ENCODE measurements at places on chromosomes 16 and 17.

DNA sequence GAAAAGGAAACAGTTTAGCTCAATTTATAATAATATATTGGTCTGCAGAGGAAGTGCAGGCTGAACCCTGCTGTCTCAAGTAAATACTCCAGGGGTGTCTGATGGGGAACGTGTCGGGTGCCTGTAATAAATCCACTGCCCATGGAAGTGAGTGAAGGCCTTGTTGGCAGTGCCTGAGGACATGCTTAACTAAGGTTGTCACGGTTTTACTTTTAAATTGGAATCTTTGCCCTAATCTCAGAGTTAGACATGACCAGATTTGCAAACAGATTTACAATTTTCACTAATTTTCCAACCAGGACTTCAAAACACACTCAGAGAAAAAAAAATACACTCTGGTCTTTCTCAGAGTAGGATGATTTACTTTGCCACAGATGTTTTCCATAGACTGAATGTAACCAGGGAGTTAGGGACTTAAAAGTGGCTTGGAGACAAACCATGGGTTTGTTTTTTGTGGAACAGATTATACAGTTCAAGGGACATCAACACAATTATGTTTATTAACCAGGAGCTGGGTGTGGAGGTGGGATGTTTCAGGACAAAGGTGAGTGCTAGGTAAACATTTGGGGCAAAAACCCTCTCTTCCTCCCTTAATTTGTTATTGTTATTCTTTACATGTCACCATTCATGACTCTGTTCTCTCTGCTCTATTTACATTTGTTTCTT, 144.5 kb downstream of the FTO start:
- no peak for DNase-seq

DNA sequence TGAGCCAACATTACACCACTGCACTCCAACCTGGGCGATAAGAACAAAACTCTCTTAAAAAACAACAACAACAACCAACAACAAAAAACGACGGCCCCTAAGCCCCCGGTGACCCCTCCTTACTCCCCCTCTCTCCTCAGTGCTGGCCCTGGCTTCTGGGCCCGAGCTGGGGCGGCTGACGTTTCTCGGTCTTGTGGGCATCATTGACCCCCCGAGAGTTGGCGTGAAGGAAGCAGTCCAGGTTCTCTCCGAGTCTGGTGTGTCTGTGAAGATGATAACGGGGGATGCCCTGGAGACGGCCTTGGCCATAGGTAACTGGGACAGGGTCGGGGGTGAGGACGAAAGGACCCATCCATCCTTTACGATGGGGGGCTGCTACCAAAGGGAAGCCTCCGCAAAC, 52.7 kb downstream of the MEAK7 start:
- no peak for DNase-seq

- DNase-seq: no peak
Observed at GRCh38 chr17:45092911-45093430, 31.9 kb downstream of the NMT1 start.

DNA sequence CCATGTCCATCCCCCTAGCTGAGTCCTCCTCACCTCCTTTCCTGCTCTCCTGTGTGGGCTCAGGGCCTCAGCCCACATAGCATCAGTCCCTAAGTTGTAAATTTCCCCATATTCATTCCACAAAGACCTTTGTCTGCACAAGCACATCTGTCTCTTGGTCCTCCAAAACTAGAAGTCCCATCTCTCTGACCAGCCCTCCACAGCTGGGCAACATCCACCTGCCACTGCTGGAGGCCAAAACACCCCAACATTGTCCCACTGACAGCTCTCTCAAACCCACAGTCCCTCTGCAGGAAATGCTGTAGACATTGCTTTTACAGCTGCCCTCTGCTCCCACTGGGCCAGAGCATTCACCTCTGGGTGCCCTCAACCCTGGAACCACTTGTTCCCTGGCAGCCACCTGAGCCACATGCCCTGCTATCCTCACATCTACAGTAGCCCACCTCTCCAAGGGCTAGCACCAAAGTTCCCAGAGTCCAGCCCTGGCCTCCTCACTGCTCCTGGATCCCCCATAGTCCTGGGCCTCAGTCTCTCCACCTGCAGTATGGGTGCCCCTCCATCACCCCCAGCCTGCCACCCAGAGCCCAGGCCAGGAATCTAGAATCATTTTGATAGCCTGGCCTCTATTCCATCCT, 1722.7 kb downstream of the TP53TG3F start:
- DNase-seq: no peak

DNA sequence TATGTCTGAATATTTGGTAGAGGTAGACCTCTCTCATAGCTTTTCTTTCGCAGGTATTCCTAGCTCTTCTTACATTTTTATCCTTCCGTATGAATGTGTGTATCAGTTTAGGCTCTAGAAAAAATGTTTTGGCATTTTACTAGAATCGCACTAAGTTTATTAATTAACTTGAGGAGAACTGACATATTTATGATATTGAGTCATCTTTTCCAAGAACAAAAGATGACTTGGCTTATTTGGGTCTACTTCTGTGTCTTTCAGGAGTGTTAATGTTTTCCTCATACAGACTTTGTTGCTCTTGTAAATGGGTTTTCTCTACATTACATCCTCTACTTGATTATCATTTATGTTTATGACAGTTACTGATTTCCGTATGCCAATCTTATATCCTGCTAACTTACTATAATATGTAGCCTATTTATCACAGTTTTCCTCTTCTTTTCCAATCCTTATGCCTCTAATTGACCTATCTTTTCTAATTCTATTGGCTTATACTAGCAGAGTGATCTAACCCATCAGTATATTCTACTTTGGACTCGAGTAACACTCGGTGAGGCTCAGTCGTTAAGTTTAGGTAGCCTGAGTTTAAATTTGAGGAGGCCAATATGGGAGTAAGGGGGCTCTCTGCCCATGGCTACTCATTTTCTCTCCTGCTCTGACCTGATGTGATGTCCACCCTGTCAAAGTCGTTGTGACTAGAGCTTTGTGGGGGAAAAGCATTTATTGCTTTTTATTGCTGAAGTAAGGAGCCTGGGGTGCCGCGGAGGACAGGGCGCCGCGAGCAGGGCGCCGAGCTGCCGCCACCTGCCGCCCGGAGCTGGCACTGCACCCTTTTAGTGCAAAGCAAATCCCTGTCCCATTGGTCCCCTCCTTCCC, 20.0 kb downstream of the ST6GALNAC1 start:
- DNase-seq: peak; percentile 72

GRCh38 chr17:67492824-67493517, 115.9 kb downstream of the PITPNC1 start:
- DNase-seq: no peak

GRCh38 chr17:42509841-42510240, 26.2 kb upstream of the NAGLU start:
- DNase-seq: no peak

DNA sequence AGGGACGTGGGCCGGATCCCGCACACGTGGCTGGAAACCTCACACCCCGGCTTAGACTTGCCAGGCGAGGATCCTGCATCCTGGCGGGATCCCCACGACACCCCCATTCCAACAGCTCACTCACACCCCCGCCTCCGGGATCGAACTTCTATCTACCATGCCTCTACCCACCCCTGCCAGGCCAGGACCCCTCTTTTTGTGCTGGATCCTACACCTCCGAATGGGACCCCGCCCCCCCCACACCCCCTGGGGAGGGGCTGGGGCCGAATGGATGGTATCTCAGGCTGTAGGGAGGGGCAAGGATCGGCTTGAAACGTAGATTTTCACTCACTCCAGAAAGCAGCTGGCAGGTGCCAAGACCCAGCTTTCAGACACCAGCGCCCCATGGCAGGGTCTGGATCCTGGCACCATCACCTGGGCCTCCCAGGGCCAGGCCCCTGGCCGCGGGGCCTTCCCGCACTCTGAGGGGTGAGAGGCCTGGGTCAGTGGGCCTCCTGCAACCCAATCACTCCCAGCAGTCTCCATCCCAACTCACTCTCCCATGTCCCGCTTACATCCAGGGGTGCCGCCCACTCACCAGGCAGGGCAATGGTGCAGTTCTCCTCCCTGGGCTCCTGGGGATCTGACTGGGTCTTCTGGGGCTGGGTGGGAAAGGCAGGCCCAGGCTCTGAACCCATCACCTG, 6.7 kb downstream of the PRSS36 start:
- no peak for DNase-seq

- no peak for DNase-seq
Observed at GRCh38 chr17:82366749-82367148, 4.8 kb upstream of the UTS2R start.

DNA sequence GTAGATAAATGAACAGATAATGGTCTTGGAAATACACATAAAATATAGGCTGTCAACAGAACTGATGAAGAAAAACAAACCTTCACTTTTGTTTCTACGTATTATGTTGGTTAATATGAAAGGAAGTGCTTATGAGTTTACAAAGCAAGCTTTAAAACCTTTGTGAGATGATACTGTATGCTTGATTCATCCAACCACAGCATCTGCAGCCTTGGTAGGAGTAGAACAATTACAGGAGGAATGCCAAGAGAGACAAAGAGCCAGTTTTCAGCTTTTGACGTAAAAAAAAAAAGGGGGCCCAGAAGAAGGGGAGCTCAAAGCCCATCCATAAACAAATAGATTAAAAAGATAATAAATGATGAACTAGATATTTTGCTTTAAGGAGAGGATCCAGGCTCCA, 13.3 kb downstream of the FAM20A start:
- no peak for DNase-seq

DNA sequence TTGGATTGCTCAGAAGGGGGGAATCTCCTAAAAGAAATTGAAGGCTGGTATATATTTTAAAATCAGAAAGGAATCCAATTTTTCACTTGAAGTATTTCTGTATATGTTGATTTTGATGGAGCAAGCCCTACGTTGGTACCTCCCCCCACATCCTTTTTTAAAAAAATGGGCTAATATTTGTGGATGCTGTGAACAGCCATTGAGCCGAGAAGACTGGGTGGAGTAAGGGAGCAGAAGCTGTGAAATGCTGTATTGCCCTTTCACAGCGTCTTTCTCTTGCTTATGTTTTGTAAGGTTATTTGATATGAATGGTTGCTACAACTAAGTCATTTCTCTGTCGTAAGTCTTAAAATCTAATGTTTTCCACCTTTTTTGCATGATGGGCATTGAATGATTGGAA, 2.3 kb downstream of the PAFAH1B1 start:
- DNase-seq: no peak

- no peak for DNase-seq
Observed at GRCh38 chr17:40445751-40446468, 2.7 kb downstream of the IGFBP4 start.

GRCh38 chr16:3909791-3910583, 29.5 kb upstream of the CREBBP start:
- DNase-seq: no peak

DNA sequence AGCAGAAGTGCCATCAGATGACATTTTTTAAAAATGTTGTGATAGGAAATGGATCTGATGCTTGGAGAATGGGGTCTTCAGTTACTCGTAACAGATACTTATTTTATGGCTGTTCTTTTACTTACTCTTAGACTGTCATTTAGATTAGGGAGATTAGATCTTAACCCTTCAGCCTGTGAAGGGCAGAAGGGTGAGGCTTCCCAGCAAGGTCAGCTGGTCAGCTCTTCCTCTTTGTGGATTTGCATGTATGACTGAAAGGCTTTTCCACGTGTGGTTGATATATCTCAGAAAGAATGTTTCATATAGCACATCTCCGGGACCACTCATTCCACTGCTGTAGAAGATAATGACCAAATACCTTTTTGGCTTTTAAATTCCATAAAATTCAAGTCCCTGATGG, 27.4 kb downstream of the GRB7 start:
- DNase-seq: no peak

DNA sequence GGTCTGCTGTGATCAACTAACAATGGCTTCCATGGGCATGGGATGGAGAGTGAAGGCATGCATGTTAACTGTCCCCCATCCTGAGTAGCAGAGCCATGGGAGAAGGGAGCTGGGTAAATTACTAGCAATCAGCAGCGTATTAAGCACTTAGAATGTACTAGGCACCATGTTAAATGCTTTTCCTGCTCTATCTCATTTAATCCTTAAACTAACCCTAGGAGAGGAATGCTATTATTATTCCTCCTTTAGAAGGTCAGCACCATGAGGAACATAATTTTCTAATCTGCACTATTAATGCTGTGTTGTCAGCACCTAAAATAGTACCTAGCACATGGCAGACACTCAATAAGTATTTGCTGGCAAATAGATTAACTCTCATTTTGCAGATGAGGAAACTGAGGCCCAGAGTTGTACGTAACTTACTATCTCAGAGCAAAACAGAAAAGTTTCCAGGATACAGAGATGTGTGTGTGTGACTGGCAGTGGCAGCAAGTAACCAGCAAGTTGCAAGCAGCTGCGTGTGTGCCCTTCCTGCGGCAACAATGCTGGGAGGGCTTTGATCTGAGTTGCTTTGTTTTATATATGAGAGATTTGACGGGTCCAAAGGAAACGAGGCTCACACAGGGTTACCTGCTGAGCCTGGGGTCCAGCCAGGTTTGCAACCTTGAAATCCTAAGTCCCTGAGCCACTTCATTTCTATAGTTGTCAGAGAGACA, 6.5 kb upstream of the KLHL36 start:
- no peak for DNase-seq

- no peak for DNase-seq
Observed at GRCh38 chr16:87439926-87440325, 47.8 kb downstream of the MAP1LC3B start.

DNA sequence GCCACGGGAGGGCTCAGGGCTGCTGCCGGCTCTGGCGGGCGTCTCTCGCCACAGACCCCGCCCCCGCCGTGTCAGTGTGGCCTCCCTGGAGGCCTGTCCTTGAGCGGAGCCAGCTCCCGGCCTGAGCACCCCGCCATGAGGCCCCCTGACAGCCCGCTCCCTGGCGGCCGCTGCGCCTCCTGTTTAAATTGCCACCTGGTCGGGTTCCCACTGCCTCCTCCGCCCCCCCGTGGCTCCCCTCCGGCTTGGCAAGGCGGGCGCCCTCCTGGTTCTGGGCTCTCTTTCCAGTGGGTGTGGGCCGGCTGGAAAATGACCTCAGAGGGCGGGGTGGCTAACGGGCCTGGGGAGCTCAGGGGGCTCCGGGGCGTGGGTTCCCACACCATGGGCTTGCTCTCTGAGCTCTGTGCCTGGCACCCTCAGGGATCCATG, 42.1 kb upstream of the SSTR5 start:
- DNase-seq: no peak
